Body of pancreas (tissue), 4 donors: ENCODE measurements at places on chromosomes 12 and 14. TPM values are rescaled to one million over a fixed set of nuclear protein-coding genes. Genes with fewer than 3 reads are reported as not detected.

Gene OTOGL
- 0.33 TPM for total RNA-seq

Gene SSTR1
- total RNA-seq, result 5.3 TPM

Gene SLC25A47
- not detected for total RNA-seq

Gene IAPP
- total RNA-seq, result 111 TPM

Gene DEPDC4
- total RNA-seq, result 2.1 TPM

Gene KLRC1
- 0.52 TPM for total RNA-seq

Gene CLEC4C
- total RNA-seq, result not detected

Gene PLA2G1B
- total RNA-seq, result 6,971 TPM

Gene RIN3
- total RNA-seq, result 3.3 TPM

Gene LTBP2
- total RNA-seq, result 20.4 TPM

Gene SLC38A4
- total RNA-seq, result 2.0 TPM

Gene KLRG1
- total RNA-seq, result 0.99 TPM

Gene ETFBKMT
- total RNA-seq, result 4.9 TPM

DNA sequence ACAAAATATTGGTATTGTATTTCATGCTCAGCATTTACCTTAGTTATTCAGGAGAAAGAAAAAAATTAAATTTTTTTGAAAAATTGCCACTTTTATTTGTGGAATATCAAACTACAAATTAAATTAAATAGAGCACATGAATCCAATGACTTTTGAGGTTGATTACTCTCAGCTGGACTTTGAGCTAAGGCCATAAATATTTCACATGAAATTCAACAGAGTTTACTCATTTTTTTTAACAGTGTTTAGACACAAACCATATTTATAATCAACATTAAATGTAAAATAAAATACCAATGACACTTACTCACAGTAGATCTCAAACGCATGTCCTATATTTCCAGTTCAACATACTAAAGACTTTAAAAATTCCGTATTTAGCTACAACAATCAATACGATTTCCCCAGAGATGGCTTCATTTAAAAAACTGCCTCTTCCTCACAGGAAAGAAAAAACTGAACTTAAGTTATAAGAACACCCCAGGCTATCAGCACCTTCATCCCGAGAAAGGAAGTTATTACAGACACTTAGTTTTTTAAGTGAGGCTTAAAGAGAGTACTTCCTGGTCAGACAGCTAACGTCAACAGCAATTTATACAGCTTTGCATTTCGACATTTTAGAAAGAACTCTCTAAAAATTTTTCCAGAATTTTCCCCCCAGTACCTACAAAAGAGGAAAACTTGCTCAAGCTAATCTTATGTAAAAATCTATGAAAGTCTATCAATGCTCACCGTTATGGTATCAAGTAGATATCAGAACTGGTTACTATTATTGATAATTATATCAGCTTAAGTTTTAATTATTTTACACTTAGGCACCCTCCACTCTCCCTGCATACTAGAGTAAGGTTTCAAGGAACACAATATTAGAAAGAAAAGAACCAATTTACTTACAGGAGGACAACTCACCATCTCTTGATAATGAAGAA, 13.8 kb downstream of the TAOK3 start:
- no peak overlapping the region for H3K27ac ChIP-seq
- H3K27me3 ChIP-seq, result no peaks in the 10 kb centered on the region
- no peaks in the 10 kb centered on the region for H3K36me3 ChIP-seq
- no peak for DNase-seq

- no peak overlapping the region for H3K4me3 ChIP-seq
- H3K4me1 ChIP-seq, result no peaks in the 10 kb centered on the region
Observed at GRCh38 chr12:93636708-93637107, 40.5 kb upstream of the CRADD start.

DNA sequence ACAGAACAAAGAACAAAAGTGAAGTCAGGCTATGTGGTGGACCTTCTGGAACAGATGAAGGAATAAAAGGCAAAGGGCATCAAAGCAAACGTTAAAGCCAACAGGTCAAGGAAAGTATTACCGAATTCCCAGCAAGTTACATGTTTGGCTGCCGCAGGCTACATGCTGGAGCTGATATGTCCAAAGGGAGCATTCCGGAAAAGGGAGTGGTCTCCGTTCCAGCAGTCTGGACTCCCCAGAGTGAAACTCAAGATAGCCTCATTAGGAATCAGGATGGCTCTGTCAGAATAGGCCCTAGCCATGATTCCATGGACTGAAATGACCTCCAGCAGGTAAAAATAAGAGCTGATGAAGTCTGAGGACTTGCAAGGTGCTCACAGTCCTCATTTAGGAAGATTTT, 379.8 kb upstream of the PRICKLE1 start:
- H3K36me3 ChIP-seq, result no peaks in the 10 kb centered on the region
- DNase-seq, result no peak
- no peaks in the 10 kb centered on the region for H3K27me3 ChIP-seq
- H3K4me1 ChIP-seq, result no peaks in the 10 kb centered on the region

DNA sequence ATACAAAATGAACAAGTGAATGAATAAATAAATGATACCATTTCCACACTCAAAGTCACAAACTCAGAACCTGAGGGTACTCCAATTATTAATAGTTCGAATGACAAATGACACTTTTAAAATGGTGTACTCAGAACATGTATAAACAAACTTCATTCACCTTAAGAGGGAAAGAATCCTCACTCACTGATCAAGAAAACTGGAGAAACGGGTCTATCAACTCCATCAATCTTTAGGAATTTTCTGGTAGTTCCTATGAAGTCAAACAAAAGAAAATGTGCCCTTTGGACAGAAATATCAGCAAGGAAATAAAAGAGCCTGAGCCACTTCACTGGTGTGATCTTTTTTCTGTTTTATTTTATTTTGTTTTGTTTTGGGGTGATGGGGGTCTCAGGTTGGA, 5.2 kb upstream of the NRDE2 start:
- H3K27ac ChIP-seq, result no peak overlapping the region
- H3K27me3 ChIP-seq, result peaks cover 5% of the 10 kb centered on the region
- H3K36me3 ChIP-seq, result no peaks in the 10 kb centered on the region

- no peaks in the 10 kb centered on the region for H3K36me3 ChIP-seq
- H3K27ac ChIP-seq, result no peak overlapping the region
- H3K27me3 ChIP-seq, result no peaks in the 10 kb centered on the region
Observed at GRCh38 chr12:94284046-94284445, 135.7 kb downstream of the PLXNC1 start.

- H3K27ac ChIP-seq, result no peak overlapping the region
- no peaks in the 10 kb centered on the region for H3K36me3 ChIP-seq
- H3K4me1 ChIP-seq, result peaks cover 12% of the 10 kb centered on the region
- no peak for DNase-seq
- no peak overlapping the region for H3K4me3 ChIP-seq
Observed at GRCh38 chr12:100959481-100959880, 164.9 kb downstream of the ANO4 start.

GRCh38 chr12:106519607-106520021, 63.2 kb upstream of the RFX4 start:
- no peaks in the 10 kb centered on the region for H3K36me3 ChIP-seq
- no peak overlapping the region for H3K4me3 ChIP-seq
- H3K27ac ChIP-seq, result no peak overlapping the region
- H3K4me1 ChIP-seq, result no peaks in the 10 kb centered on the region

GRCh38 chr14:87754520-87755223, 238.3 kb downstream of the GALC start:
- no peaks in the 10 kb centered on the region for H3K27me3 ChIP-seq
- no peaks in the 10 kb centered on the region for H3K36me3 ChIP-seq
- no peaks in the 10 kb centered on the region for H3K4me1 ChIP-seq
- H3K27ac ChIP-seq, result no peak overlapping the region

GRCh38 chr14:42277840-42278239, 671.2 kb downstream of the LRFN5 start:
- no peaks in the 10 kb centered on the region for H3K36me3 ChIP-seq
- no peak overlapping the region for H3K27ac ChIP-seq
- no peaks in the 10 kb centered on the region for H3K4me1 ChIP-seq
- DNase-seq, result no peak

- H3K36me3 ChIP-seq, result no peaks in the 10 kb centered on the region
- H3K27me3 ChIP-seq, result no peaks in the 10 kb centered on the region
Observed at GRCh38 chr14:24060443-24060842, 8.6 kb downstream of the CARMIL3 start.

GRCh38 chr14:23177181-23177580, 6.3 kb downstream of the SLC7A8 start:
- peak; percentile 48 for DNase-seq
- H3K27ac ChIP-seq, result no peak overlapping the region
- no peaks in the 10 kb centered on the region for H3K36me3 ChIP-seq
- H3K4me3 ChIP-seq, result no peak overlapping the region
- H3K27me3 ChIP-seq, result no peaks in the 10 kb centered on the region

DNA sequence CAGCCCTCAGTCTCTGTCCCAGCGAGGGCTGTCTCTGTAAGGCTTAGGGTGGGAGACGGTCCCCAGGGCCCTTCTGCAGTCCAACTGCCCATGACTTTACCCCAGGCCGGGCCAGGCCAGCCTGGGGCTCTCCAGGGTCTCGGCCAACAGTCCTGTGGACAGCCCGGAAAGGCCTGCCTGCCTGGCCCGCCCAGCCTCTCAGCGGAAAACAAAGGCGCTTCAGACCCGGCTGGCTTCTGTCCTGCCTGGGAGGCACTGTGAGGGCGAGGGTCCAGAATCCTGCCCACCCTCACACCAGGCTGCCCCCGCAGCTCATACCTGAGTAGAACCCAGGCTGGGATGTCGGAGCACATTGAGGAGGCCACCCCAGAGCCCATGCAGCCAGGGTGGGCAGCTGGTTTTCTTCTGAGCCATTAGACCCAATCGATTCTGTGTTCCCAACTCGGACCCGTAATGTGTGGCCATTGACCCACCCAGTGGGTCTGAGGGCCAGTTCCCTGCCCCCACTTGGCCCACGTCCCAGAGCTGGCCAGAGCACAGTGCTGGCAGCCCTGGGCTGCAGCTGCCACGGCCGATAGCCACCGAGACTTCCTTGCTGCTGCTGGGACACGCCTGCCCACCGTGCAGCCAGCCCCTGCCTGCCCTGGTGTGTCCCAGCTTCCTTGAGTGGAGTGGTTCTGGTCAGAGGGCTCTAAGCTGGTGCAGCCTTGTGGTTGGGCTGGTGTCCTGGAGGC, 1.6 kb downstream of the CRIP2 start:
- no peaks in the 10 kb centered on the region for H3K27me3 ChIP-seq
- peak; percentile 74 for DNase-seq
- H3K36me3 ChIP-seq, result no peaks in the 10 kb centered on the region
- H3K27ac ChIP-seq, result peak overlapping the region; percentile 53
- no peak overlapping the region for H3K4me3 ChIP-seq
- H3K4me1 ChIP-seq, result peaks cover 71% of the 10 kb centered on the region

- peaks cover 25% of the 10 kb centered on the region for H3K36me3 ChIP-seq
- H3K4me1 ChIP-seq, result no peaks in the 10 kb centered on the region
- H3K27me3 ChIP-seq, result no peaks in the 10 kb centered on the region
- no peak overlapping the region for H3K4me3 ChIP-seq
Observed at GRCh38 chr12:132116709-132117557, 27.2 kb downstream of the DDX51 start.

DNA sequence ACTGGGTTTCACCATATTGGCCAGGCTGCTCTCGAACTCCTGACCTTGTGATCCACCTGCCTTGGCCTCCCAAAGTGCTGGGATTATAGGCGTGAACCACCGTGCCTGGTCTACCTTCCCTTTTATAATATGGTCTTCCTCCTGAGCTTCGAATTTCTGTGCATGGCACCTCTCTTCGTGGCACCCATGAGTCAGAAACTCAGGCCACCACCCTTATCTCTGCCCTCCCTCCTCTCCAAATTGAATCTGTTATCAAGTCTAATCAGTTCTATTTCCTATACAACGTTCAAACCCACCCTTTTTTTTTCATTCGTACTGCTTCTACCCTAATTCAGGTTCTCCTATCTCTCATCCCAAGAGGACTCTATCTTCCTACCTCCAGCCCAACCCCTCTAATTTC, 5.0 kb upstream of the TINF2 start:
- H3K27me3 ChIP-seq, result no peaks in the 10 kb centered on the region
- H3K4me3 ChIP-seq, result no peak overlapping the region
- DNase-seq, result no peak
